Stimulated activated effector memory CD8-positive, alpha-beta T cell treated with anti-CD3 and anti-CD28 coated beads, Interleukin-12 subunit alpha, Interleukin-12 subunit beta, amount 100 ng/mL, for 72 hours (primary cell): ENCODE measurements at places on chromosomes 12 and 14.

DNA sequence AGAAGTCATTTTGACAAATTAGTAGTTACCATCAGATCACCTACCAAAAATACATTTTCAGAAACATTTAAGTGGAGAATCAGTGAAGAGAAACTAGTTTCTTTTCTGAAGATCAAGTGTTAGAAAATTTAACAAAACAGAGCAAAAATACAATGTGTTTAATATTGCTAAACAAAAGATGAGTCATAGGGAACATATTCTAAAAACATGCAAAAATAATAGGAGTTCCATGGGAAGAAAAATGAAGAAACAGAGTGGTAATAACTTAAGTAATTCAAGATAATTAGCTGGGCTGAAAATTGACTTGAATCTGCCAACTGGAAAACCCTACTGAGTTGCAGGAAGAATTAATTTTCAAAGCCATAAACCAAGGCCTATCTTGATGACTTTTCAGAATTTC, 111.5 kb upstream of the KITLG start:
- no peak for DNase-seq

DNA sequence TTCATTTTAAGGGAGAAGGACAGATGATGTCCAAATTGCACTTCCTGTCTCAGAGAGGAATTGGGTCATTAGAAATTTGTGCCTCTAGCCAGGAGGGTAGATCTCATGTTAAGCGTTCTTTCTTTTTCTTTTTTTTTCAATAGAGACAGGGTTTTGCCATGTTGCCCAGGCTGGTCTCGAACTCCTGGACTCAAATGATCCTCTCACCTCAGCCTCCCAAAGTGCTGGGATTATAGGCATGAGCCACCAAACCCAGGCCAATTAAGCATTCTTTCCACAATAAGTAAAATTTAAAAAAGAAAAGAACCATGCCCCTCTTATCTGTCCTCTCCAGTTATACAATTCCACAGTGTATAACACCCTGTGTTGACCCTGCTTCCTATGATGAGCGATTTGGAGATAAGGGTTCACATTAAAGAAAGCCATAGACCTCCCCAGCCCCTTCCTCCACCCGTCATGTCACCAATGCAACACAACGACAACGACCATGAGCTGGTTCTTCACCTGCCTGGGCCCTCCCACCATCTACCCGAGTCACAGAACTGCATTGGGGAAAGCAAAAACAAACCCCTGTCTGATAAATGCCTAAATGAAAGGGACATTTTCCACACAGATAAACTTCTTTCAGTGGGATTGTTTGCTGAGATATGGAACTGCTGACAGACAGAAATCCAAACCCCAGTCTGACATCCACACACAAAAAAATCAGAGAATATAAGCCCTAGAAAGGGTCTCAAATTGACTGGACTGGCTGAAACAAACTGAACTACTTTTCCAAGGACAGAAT, 37.3 kb downstream of the SSH1 start:
- no peak for DNase-seq

DNA sequence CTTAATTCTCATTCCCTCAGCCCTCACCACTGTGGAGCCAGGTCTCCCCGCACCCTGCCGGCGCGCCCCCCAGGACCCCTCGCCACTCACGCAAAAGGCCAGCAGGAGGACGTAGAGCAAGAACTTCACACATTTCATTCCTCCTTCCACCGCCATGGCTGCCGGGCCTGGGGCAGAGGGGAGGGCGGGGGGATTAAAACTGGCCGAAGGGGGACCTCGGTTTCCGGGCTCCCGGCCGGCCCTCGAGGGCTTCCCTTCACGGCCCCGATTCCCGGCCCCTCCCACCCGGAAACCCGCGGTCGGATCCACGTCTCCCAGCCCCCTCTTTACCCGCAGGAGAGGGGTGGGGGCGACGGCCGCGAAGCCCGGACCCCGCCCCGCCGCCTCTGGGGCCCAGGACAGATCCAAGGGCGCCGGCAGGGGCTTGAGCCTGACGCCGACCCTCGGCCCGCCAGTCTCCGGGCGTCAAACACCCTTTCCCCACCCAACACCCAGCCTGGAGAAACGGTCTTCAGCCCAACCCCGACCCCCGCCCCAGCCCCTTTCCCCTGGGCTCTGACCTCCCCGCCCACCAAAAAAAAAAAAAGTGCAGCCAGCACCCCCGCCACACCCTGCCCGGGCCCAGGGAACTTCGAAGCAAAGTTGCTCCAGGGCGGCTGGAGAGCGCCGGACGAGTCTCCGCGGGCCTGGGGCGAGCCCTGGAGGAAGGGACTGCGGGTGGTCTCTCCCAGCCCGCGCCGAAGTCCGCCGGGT, 447 bp downstream of the CD63 start:
- DNase-seq = no peak

GRCh38 chr14:24310646-24311604, at the start of gene LTB4R:
LTB4R (plus strand) TSS chr14:24311502; CDS start chr14:24315652, 4,150 bp downstream.
- DNase-seq = peak; percentile 85
